Activated gamma-delta T cell treated with Interleukin-2 at 50 U/mL for 16 hours (primary cell): ENCODE measurements at places on chromosomes 11 and 22.

- DNase-seq = no peak
Measured at GRCh38 chr11:18836417-18836816, 44.8 kb upstream of the PTPN5 start.

DNA sequence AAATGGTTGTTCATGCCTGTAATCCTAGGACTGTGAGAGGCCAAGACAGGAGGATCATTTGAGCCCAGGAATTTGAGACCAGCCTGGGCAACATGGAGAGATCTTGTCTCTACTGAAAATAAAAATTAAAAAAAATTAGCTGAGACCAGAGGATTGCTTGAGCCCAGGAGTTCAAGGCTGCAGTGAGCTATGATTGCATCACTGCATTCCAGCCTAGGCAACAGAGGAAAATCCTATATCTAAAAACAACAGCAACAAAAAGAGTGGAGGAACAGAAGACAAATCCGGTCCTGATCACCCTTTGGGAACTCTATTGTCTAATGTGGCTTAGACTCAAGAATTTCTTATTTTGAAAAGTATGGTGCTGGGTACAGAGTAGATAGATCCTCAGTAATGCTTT, 17.3 kb downstream of the BARX2 start:
- DNase-seq = no peak

DNA sequence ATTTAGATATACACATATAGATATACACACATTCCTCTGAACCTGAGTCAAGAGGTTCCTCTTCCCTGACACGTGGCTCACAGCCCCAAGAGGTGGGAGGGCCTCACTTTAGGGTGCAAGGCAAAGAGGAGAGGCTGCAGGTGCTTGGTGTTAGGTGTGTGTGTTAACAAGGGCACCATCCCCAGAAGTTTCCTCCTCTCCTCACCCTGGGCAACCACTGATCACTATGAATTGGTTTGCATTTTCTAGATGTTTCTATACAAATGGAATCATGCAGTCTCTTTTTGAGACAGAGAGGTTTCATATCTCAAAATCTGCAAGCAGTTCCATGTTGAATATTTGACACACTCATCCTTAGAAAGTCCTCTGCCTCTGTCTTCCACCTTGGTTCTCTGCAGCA, 120.9 kb upstream of the NECTIN1 start:
- no peak for DNase-seq

GRCh38 chr22:38070250-38070921, 13.2 kb downstream of the PICK1 start:
- no peak for DNase-seq

GRCh38 chr22:38191731-38192474, 9.9 kb upstream of the MAFF start:
- no peak for DNase-seq

- DNase-seq = no peak
Measured at GRCh38 chr11:12175694-12176241, 65.4 kb downstream of the MICAL2 start.

- DNase-seq = no peak
Measured at GRCh38 chr11:77617892-77618291, 19.7 kb downstream of the CLNS1A start.

DNA sequence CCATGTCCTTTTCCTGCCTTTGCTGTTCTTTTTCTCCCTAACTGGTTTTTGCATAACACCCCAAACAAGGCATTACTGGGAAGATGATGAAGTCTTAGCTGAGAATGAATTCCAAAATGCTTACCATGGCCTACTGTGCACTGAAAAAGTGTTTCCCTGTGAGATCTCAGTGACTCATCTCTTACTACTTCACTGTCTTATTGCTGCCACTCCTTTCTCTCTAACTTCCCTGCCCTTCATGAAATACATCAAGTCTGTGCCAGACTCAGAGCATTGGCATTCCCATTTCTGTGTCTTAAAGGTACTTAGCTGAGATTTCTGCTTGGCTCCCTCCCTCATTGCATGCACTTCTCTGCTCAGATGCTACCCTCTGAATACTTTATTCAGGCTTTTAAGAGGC, 49.1 kb upstream of the MUC15 start:
- DNase-seq = no peak

- DNase-seq = no peak
Measured at GRCh38 chr11:64698427-64698826, 24.6 kb downstream of the NRXN2 start.

GRCh38 chr11:75949023-75949672, 134.1 kb downstream of the UVRAG start:
- DNase-seq = no peak

GRCh38 chr11:128802358-128802981, 64.6 kb downstream of the KCNJ1 start:
- no peak for DNase-seq

DNA sequence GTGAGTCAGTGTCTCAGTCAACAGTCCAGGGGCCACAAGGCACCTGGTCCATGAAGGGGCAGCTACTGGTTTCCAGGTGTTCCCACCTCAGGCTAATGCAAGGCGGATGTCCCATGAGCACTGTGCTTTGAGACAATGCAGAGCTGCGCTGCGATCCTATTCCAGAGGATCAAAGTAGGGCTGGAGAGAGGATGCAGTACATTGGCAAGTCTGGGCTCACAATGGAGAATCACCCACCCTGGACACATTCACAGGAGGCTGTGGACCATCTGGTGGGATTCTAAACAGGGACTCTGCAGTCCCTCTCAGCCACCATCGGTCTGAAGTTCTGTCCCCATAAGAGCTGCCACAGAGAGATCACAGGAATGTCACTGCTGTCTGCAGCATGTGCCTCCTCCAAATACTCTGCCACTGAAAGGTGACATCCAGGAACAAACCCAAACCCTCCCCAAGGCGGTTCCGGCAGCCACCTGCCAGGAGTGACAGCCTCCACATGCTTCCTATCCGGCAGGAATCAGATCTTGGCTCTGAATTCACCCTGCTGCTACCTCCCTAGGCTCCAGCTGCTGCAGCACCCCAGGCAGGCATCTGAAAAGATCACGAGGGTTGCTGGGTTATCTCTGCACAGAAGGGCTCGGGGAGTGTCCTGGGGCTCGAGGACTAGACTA, 45.3 kb upstream of the SERPIND1 start:
- no peak for DNase-seq

GRCh38 chr11:16382638-16383380, 26.5 kb upstream of the SOX6 start:
- DNase-seq = no peak

DNA sequence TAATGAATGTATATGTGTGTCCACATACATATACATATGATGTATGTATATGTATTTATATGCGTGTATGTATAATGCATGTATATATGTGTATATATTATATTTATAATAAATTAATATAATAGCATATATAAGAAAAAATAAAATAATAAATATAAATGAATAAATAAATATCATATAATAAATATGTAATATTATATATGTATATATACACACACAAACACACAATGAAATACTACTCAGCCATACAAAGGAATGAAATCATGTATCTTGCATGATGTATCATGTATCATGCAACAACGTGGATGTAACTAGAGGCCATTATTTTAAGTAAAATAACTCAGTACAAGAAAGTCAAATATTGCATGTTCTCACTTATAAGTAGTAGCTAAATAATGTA, 788.7 kb upstream of the CHORDC1 start:
- no peak for DNase-seq

GRCh38 chr11:121563900-121564822, 111.4 kb upstream of the SORL1-AS1 start:
- no peak for DNase-seq

DNA sequence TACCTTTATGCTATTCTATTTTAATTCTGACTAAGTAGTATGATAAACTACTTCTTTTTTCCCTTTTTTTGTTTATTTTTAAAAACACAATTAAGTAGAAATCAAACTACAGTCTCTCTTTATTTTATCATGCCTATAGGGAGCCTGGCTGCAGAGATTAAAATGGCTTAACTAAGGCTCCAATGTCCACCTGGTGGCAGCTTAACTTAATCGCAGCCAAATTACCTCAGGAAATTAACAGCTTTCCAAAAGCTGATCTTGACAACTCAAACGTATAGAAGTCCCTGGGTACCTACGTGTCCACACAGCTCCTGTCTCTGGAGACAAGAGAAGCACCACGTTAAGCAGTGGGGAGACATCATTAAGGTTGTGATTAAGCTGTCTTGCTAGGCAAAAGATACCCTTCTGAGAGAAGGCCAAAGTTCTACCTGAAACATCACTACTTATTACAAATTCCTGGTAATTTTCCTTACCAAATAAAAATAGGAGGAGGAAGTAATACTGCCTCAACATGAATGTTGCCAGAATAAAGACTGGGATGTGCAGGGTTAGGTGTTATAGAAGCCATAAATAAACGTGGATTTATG, 63.2 kb upstream of the SNX19 start:
- no peak for DNase-seq

- DNase-seq = no peak
Measured at GRCh38 chr22:29346659-29347058, 31.2 kb upstream of the RASL10A start.

DNA sequence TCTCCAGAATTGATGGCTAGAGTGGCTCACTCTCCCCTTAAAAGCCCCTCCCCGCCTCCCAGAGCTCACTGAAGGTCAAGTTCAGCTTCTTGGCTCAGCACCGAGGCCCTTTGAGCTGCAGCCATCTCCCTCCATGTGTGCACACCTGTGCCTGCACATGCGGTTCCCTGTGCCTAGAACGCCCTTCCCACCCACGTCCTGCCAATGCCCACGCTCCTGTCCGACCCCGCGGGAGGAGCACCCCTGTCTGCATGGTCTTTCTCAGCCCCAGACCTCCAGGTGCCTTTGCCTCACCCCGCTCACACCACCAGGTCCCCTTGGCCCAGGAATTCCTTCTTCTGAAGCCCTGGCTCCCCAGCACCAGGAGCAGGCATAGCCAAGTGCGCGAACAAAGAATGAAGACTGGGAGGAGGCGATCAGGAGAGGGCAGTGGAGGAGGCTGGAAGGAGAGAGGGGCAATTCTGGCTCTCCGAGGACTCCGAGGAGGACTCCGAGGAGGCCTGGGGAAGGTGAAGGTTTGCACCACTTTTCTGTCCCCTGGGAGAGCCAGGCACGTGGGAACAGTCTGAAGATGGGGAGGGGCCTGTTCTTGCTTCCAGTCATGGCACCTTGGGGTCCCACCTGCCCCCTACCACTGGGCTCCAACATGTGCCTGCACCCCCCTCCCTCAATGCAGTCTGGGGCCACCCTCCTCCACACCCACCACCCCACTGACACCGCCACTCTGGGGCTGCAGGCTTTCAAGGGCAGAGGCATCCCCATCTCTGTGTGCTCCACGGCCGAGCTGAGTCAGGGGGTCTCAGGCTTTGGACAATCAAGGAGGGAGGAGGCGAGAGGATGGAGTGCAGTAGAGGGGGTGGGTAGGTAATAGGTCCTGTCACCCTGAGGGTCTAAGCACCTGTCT, 17.7 kb downstream of the IGF2 start:
- no peak for DNase-seq

GRCh38 chr11:73981051-73981805, 1.4 kb downstream of the UCP2 start:
- DNase-seq = no peak

GRCh38 chr11:44863231-44863630, 87.5 kb downstream of the TP53I11 start:
- DNase-seq = no peak

DNA sequence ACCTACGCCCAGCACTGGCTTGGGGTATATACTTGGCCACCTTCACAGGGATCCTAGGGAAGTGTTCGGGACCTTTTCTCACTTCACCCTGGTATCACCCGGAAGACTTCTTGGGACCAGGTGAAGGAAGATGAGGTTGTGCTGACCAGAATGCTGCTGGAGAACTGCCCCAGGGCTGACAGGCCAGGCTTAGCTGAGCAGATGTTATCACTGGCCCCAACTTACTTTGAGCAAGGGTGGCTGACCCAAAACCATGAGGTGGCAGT, 4.5 kb downstream of the FTH1 start:
- DNase-seq = no peak

- DNase-seq = no peak
Measured at GRCh38 chr22:20777420-20778177, 3.7 kb downstream of the SERPIND1 start.

DNA sequence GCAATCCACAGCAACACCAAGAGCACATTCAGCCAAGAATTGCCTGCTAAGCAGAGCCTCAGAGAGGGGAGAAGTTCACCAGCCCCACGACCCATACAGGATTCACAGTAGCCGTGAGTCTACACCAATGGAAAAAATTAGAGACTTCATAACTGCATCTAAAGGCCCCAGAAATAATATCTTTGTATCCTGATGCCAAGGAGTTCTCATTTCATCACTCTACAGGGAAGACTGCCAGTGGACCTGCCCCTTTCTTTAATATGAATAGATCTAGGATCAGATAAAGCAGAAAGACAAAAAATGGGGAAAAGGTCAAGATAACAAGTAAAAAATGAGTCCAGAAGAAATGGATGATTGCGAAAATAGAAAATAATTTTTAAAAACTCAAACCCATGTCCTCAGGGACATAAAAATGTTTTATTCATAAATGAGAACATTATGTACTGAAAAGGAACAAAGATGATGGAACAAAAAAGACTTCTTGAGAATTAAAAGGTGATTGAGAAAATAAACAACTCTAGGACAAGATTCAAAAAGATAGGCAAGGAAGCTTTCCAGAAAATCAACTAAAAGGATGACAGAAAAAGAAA, 9.5 kb downstream of the APOL3 start:
- no peak for DNase-seq

DNA sequence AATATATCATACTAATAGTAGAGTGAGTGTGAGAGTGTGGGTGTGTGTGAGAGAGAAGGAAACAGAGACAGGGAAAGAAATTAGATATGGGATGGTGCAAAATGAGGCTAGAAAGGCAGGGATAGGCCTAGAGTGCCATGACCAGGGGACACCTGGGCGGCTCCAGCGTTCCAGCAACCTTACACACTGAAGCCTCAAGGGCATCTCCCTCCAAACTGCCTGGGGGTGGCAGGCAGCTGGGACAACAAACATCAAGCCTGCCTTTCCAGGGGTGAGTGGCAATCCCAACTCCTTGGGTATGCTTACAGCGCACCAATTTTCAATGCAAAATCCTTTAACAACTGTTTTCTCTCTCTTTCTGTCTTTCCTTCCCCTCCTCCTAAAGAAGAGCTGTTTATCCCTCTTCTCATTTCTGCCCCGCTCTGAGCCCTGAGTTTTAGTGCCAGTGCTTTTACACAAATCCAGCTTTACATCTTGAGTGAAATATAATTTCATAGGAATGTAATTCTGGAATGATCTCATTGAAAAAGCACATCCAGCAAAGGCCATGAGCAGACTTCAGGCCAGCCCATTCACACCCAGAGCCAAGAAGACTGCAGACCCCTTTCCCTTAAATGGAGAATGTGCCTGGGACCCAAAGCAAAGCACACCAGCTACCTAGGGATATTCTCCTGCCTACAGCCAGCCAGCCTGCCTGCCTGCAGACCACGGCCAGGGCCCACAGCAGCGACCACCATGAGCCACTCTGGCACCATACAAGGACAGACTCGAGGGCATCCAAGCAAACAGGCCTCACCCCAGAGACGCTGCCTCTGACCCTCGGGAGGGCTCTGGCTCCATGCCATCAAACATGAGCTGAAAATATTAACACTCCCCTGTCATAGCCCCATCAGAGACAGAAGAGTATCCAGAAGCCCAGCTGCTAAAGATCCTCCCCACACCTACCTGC, 90.3 kb downstream of the RPL27A start:
- DNase-seq = no peak

GRCh38 chr11:57482782-57483561, 22.6 kb downstream of the RTN4RL2 start:
- peak; percentile 44 for DNase-seq
